ENCODE measurements at places on chromosomes 1 and 21. TPM values are rescaled to one million over a fixed set of nuclear protein-coding genes. Genes with fewer than 3 reads are reported as not detected.

Gene B4GALT2
- total RNA-seq, result 24.8 TPM

Gene SV2A
- total RNA-seq, result 10.9 TPM

Gene PTPN14
- 4.3 TPM for total RNA-seq

Gene PGLYRP4
- total RNA-seq, result not detected

GRCh38 chr1:173423291-173423690 lies 53.8 kb upstream of the PRDX6 start:
- DNase-seq, result no peak

DNA sequence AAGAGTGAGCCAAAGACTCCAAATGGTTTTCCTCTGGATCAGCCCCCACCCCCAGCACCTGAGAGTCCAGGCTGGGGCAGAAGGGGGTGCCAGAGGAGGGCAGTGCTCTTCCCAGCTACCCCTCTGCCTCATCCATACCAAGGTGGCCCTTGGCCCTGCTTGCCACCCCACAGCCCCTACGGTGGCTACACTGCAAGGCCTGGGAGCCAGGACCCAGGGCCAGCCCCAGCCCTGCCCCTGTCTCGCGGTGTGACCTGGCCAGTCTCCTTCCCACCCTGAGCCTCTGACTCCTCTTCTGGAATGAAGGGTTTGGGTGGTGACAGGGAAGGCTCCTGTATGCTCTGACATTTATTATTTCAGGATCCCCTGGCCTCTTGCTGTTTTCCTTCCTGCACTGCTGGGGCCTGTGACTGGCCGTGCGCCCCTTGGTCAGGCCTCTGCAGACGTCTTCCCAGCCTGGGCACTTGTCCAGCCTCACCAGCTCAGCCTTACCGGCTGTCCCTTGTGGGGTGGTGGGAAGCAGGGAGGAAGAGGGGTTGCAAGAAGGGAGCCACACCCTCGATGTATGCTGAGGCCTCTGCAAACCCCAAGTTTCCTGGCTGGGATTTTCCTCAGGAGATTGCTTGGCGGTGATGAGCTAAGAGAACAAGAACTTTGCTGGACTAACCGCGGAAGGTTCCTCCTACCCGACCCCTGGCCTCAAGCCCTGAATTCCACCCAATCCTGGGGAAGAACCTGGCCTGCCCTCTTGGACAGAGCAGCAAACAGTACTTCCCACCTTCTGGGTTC lies 13.5 kb downstream of the ASAP3 start:
- DNase-seq, result no peak

GRCh38 chr1:19381261-19381660 lies 69.1 kb downstream of the SLC66A1 start:
- DNase-seq, result no peak

- no peak for DNase-seq
These were observed 625.8 kb upstream of the ADGRL2 start for GRCh38 chr1:81174811-81175476.

DNA sequence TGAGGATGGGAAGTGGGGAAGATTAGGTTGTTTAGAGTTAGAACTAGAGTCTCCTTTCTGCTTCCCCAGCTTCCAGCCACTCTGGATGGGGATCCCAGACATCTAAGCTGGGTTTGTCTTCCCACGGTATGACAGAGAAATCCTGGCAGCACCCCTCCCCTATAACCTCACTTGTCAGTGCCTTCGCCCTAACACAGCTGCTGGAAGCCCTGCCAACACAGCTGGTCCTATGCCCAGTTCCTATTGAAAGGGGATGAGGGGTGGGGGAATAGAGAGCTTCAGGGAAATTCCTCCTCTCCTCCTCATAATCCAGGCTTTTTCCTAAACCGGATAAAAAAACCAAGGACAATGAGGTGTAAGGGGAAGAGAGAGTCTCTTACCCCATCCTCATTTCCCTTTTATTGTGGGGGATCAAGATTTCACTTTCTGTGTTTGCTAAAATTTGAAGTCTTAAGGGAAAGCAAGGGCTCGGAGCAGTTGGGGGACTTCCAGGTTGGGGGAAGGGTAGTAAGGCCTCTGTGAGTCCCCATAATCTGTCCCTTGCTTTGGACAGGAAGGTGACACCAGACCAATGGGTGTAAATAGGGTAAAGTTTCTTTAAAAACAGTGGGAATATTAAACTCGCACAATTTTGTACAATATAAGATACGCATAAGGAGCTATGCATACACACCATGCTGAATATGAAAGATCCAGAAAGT lies 590 bp downstream of the TMOD4 start:
- DNase-seq, result no peak

DNA sequence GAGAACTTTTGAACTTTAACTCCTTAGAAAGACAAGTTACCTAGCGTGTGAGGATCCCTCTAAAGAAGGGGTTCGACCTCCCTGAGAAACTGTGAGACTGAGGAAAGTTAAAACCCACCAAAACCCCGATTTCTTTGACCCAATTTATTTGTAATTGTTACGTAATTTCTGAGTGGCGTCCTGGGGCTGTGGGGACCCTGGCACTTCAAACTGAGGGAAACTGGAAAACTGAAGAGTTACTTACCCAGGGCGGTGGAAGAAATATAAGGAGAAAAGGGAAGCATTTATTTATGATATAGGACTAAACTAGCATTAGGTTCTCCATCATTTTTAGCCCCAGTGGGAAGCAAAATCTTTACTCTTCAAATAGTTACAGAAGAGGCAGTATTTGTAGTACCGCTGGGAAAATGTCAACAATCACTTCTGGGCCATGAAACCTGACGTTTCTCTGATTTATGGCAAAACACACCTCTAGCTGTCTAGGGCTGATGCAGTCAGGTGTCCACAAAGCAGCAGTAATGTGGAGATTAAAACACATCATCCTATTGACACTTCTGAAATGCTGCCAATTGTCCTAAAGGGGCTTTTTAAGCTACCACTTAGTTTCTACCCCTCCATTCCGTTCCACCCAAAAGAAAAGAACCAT lies 430 bp downstream of the S100B start:
- DNase-seq, result no peak

DNA sequence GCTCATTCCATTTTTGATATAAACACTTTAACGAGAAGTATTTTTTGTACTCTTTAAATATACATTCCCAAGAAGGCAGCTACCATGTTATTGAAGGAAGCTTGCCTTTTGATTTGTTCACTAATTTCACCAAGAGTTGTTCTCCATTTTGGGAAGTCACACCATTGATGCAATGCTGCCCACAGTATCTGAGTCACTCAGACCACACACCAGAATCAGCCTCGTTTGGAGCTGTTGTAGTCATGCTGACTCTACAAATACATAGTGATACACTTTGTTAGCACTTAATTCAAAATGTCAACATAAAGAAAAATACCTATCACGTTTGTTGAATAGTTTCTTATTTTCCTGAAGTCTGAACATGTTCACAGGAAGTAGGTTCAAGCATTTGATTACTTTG lies 78.7 kb downstream of the PAPPA2 start:
- no peak for DNase-seq

DNA sequence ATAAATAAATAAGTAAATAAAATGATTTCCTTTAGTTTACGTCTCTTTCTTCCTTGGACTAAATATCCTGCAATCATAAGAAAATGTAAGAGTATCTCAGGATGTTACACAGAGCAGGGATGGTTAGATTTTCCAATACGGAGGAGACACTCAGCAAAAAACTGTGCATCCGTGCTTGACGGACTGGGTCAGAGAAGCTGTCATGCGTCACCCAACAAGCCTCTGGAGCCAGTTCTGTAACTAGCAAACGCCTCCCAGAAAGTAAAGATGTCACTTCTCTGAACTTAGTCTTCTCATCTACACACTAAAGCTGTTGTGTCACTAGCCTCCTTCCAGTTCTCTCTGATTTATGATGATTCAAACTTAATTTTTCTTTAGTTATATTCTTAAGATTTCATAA lies 3.4 kb downstream of the CFHR4 start:
- no peak for DNase-seq

GRCh38 chr21:15839026-15839425 lies 109.2 kb downstream of the USP25 start:
- DNase-seq, result no peak

DNA sequence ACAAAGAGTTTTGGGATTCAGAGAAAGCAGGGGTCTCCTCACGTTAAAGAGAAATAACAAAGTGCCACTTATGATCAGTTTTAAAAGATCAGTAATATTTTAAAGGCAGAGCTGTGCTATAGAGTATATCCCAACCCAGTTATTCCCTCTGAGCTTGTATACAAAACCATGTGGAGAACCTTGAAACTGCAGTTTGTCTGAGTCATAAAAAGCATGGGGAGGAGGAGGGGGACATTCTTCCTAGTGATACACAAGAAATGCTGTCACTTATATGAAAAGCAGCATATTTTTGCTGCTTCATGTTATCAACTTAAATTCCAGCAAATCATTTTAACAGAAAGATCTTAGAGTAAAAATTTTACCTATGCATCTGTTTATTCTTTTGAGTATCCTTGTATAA lies 244.5 kb downstream of the GPR52 start:
- DNase-seq, result no peak

DNA sequence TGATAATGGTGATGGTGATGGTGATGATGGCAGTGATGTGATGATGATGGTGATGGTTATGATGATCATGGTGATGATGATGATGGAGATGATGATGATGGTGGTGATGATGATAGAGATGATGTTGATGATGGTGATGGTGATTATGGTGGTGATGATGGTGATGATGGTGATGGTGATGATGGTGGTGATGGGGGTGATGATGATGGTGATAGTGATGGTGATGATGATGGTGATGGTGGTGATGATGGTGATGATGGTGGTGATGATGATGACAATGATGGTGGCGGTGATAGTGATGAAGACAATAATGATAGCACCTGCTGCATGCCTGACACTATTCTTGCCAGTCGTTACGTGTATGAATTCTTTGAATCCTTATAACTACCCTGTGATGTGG lies 317.9 kb upstream of the AJAP1 start:
- no peak for DNase-seq

DNA sequence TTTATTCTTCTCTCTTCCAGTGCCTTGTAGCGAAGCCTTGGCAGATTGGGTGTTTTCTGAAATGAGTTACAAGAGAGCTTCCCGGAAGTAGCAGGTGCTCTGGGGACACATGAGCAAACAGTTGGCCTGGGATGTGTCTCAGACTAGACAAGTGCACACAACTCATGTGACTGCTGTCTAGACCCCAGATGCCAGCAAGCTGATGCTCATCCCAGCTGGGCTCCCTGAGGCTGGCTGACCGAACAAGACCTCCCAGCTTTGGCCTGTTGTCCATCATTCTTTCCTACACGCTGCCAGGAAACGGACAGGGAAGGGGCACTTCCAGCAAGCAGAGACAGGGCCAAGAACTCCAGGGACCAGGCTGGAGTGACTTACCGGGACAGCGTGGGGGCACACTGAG lies 18.7 kb upstream of the CSF1 start:
- no peak for DNase-seq

DNA sequence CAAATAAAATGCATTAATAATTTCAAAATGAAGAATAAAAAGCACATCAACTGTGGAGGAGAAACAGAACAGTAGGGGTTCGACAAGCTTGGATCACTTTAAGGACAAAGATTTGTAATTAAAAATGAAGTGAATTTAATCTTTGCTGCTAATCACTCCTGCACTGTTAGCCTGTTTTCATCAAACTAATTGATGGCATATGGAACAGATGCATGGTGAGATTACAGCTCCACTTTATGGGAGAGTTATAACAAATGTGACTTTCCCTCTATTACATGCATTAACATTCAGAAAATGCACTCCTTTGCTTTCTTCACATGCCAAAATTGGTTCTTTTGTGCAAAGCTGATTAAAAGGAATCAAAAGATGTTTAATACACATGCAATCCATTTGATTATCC lies 207.2 kb upstream of the C21orf91 start:
- no peak for DNase-seq

- DNase-seq, result no peak
These were observed 317.9 kb downstream of the LTN1 start for GRCh38 chr21:28674763-28675162.

DNA sequence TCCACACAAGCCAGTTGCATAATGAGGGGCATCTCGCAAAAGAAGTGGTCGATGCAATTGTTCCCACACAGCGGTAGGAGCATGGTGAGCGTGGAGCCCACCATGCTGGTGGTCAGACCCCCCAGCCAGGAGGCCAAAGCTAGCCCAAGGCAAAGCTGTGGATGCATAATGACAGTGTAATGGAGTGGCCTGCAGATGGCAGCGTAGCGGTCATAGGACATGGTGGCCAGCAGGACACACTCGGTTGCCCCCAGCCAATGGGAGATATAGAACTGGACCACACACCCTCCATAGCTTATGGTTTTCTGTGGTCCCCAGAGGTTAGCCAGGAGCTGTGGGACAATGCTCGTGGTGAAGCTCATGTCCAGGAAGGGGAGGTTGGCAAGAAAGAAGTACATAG lies 4.3 kb downstream of the OR2C3 start:
- DNase-seq, result no peak

DNA sequence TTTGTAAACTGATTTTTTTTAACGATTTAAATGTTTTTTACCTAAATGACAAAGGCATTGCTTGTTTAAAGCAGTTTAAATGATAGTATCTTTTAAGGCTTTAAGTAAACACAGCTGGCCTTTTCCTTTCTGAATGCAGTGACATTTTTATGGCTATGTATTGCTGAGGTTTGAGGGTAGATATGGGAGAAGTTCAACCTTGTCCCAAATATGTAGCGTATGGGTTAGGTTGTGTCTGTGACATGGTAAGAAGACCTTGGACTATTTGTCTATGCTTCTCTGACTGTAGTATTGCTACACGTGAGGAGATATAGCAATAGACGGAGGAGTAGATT lies 32.5 kb downstream of the PKNOX1 start:
- DNase-seq, result no peak

GRCh38 chr21:34333121-34333739 lies 30.6 kb upstream of the KCNE2 start:
- DNase-seq, result no peak
